BE2C (cell line): ENCODE measurements at places on chromosomes 3 and 15.

- no peak for DNase-seq
Observed at GRCh38 chr3:135324301-135324700, 529.2 kb downstream of the EPHB1 start.

- no peak for DNase-seq
Observed at GRCh38 chr15:91116113-91117067, 16.3 kb downstream of the SV2B start.

DNA sequence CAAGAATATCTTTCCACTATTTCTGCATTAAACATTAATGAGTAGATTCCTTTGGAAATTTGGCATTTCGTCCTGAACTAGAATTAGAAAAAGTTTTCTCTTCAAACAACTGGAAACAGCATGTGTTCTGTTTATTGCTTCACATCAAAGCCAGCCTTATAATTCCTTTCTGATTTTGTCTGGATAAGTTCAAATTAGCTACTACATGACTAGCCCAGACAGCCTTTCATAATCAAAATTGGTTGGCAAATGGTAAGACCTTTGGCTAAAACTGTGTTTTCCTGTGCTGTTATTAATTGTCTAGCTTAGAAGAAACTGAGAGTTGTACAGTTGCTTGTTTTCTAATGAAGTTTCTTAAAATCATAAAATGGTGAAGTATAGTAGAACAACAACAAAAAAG is 52.7 kb upstream of the P3H2 start:
- DNase-seq = no peak

DNA sequence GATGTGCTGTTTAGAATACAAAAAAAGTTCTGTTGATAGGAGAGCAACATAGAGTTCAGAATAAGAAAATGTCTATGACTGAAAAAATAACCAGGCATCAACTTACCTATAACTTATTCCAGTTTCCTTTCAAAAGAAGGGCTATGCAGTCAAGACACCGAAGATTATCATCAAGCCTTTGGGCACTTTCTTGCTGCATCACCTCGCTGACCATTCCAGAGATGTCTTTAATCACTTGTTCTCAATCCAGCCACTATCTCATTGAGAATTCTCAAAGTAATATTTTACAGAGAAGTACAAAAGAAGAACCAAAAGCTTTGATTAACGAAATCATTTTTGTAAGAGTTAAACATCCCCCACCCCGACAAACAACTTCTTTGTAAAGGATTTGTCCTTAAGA is 198.3 kb upstream of the P2RY1 start:
- no peak for DNase-seq

DNA sequence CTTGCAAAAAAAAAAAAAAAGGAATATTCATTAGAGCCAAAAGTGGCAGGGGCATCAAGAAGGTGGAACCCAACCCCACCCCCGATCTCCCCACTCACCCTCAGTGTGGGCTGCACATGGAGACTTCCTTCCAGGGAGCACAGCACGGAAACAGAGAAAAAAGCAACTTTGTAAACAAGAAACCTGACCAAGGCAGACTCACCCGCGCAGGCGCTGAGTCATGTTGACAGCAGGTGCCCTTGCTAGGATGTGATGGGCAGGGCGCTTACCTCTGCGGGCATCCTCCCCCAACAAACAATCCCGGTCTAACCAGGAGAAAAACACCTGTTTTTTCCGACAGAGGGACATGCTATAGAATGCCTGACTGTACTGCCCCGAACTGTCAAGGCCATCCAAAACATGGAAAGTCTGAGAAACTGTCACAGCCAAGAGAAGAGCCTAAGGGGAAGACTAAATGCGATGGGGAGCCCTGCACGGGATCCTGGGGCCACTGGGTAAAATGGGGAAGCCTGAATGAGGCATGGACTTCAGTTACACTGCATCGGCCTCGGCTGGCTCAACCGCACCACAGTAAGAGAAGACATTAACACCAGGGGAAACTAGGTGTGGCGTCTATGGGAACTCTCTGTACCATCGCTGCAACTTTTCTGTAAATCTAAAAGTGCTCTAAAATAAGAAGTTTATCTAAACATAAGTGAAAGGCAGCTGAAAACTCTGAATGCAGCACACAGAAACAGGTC is 66.7 kb upstream of the GATA2 start:
- DNase-seq = no peak

- DNase-seq = no peak
Observed at GRCh38 chr15:91952216-91952615, 98.7 kb downstream of the SLCO3A1 start.

DNA sequence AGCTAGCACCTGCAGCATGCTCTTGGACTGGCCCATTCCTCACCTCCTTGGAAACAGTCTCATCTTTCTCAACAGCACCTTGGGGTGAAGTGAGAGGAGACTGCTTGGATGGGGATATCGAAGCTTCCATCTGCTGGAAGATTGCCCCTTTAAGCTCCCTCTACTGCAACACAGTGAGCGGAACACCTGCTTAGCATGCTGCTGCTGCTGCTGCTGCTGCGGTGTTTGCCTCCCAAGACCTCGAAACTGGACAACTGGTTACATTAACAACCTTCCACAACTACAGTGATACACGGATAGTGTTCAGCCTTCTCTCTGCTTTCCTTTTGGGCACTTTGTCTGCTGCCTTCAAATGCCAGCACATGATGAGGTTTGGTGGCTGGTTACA is 253.9 kb upstream of the LYSMD4 start:
- DNase-seq = no peak

DNA sequence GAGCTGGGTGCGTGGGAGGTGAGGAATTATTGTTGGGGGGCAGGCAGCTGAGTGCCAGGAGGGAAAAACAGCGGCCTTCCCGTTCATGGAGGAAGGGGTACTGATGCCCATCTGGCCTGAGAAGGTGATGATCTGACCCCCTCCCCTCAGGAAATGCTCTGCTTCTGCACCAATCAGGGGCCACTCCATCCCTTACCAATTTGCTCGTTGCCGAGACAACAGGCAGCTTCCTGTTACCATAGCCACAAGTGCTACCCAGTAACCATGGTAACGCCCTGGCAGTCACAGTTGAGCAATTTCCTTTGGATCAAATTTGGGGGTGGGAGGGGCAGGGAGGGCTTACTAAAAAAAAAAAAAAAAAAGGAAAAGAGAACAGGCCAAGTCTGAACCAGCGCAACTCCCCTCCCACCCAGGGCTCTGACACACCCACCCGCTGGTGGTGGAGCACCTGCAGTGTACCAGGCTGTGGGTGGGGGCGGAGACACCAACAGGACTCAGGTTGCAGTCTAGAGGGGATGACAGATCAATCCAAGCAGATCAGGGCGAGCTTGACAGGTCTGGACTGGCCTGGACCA is 13.7 kb downstream of the CELF6 start:
- no peak for DNase-seq

- DNase-seq = no peak
Observed at GRCh38 chr3:101926594-101927105, 77.3 kb downstream of the NFKBIZ start.

DNA sequence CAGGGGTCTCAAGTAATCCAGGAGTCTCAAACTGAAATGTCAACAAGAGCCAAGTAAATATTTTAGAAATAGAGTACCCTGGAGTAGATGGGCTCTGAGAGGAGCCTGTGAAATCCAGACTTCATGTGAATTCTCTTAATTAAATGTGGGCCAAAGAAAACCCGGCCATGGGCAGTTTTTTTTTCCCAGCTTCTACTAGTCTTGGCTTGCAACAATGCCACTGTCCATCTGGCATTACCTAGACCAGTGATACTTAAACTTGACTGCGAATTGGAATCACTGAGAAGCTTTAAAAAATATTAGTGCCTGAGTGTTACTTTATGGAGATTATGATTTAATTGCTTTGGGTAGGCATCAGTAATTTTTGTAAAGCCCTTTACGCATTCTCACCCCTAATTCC is 66.4 kb upstream of the GOLGA6B start:
- no peak for DNase-seq

DNA sequence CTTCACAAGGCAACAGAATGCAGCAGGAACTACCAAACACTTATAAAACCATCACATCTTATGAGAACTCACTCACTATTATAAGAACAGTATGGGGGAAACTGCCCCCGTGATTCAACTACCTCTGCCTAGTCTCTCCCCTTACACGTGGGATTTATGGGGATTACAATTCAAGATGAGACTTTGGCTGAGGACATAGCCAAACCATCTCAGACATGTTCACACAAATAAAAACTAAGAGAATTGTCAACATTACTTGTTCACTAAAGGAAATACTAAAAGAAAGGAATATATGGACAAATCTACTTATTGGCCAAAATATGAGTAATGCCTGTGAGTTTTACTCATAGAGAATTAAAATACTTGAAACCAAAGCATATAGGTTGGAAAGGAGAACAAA is 505.1 kb downstream of the IGSF11 start:
- no peak for DNase-seq

DNA sequence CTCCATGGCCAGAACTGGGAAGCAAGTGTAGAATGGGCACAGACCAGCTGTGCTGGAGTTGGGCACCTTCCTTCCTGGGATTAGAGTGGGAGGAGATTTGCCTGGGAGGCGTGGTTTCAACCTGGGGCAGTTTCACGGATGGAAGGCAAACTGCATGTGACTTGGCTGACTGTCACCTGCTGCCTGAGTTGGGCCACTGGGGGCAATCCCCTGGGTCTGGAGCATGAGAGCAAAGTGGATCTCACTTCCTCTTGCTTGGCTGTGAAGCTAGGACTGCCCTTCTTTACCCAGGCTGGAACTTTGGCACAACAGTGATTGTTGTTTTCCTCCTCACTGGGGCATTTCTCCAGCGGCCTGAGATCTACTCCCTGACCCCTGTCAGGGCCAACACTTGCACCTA is 1247.0 kb upstream of the EPHA6 start:
- DNase-seq = no peak

- no peak for DNase-seq
Observed at GRCh38 chr3:116254541-116254940, 190.7 kb downstream of the LSAMP start.

GRCh38 chr3:110973263-110973895 is 98.2 kb upstream of the NECTIN3 start:
- no peak for DNase-seq

- no peak for DNase-seq
Observed at GRCh38 chr3:101879623-101880284, 30.4 kb downstream of the NFKBIZ start.

DNA sequence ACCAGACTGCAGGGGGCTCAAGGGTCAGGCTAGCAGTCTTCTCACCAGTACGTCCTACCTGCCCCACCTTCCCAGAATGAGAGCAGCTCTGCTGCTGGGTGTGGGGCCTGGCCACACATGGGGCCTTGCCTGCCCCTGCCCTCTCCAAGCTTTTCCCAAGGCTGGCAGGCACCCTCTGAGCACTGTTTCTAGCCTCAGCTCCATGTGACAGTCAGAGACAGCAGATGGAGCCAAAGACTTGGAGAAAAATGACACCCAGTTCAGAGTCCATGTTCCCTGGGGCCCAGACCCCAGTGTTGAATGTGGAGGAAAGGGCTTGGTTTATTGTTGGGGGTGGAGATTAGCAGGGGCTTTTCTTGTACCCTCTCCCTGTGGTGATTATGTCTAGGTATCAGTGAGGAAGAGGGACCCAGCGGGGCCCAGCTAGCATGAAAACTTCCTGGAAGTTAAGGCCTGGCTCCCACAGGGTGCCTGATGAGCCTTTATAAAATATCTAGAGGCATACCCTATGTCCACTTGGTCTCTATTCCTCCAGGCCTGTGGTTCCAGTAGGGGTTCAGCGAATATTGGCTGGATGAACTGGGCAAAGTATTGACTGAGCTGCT is 153.8 kb downstream of the EEFSEC start:
- DNase-seq = peak; percentile 70
